Stimulated activated CD4-positive, alpha-beta T cell treated with anti-CD3 and anti-CD28 coated beads, Interleukin-12 subunit alpha, Interleukin-12 subunit beta, amount 100 ng/mL, for 4 hours (primary cell): ENCODE measurements at places on chromosomes 6 and 20.

DNA sequence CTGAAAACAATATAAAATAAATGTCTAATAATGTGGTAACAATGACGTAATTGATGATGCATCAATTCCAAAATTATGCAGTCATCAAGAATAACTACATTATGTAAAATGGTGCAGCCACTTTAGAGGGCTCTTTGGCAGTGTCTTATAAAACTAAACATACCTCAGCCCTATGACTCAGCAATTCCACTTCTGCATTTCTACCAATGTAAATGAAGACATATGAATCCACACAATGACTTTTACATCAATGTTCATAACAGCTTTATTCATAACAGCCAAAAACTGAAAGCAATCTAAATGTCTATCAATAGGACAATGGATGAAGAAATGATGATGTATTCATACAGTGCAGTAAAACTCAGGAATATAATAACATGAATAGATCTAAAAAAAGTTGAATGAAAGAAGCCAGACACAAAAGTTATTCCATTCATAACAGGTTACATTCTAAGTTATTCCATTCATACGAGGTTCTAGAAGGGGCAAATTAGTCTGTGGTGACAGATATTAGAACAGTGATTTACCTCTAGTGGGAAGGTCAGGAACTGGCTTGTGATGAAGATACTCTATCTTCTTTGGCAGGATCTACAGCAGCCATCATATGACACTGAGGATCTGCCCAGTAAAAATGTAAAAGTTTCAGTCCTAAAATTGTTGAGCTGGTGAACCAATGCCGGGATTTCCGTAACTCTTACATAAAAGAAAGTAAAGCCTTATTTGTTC is 396.1 kb downstream of the PLCB1 start:
- DNase-seq: no peak

- DNase-seq: no peak
Measured at GRCh38 chr20:2379511-2380229, 1.0 kb upstream of the TGM6 start.

DNA sequence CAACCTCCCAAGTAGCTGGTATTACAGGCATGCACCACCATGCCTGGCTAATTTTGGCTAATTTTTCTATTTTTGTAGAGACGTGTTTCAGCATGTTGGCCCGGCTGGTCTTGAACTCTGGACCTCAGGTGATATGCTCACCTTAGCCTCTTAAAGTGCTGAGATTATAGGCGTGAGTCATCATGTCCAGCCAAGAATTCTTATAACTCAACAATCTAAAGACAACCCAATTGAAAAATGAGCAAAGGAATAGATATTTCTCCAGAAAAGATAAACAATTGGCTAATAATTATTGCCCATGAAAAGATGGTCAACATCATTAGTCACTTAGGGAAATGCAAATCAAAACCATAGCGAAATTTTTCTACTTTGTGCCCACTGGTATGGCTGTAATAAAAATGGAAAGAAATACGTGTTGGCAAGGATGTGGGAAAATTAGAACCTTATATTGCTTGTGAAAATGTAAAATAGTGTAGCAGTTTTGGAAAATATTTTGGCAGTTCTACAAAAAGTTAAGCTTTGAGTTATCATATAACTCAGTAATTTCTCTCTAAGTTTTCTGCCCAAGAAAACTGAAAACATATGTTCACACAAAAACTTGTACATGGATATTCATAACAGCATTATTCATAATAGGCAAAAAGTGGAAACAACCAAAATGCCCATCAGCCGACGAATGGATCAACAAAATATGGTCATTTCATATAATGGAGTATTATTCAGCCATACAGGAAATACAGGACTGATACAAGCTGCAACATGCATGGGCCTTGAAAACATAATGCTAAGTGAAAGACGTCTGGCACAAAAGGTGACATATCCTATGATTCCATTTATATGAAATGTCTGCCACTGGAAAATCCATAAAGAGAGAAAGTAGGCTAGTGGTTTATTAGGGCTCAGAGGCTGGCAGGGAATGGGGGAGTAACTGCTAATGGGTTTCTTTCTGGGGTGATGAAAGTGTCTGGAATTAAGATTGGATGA is 87.8 kb downstream of the UTRN start:
- DNase-seq: no peak

DNA sequence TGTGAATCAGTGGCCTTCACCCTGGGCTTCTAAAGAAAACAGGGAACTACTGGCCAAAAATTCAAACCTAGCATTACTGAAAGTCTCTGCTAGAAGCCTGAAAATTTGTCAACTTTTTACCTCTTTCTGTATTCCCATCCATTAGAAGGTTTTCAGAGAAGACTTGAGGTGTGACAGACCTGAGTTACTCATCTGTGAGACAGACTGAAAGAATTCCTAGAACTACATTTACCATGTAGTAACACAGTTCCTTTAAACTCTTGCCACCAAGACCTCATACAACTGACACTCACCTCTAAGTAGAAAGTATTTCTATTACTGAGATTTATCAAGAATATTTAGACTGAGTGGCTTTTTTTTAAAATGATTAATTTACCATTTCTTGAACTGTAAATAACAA is 4.5 kb downstream of the DPM1 start:
- DNase-seq: no peak

- DNase-seq: no peak
Measured at GRCh38 chr6:55443238-55444134, 116.2 kb downstream of the GFRAL start.

DNA sequence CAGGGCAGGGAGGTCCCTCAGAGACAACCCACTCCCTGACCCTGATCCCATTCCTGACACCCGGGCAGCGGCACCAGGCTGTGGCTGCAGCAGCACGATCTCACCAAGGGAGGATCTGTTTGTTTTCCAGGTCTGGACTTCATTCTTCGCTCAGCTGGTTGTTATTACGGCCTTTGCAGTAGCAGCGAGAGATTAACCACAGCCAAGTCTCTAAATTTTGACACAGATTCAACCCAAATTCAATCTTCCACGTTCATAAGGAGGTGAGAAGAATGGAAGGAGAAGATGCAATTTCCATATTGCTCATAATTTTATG is 91.1 kb upstream of the THBS2 start:
- DNase-seq: no peak

GRCh38 chr6:155450240-155450581 is 5.4 kb downstream of the NOX3 start:
- no peak for DNase-seq

DNA sequence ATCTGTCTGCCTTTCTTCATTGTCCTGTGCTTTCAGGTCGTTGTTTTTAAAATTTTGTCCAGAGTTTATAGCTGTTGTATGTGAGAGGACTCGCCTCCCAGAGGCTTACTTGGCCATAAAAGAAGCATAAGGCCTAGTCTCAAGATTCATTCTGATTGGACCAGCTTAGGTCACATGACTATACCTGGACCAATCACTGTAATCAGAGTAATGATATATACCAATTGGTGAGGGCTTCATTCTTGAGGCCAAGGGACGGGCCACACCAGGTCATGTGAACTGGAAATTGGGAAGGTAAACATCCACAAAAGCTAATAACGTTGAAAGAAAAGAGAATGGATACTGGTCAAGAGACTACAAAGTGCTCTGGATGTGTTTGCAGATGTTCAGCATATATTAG is 141.4 kb upstream of the SULF2 start:
- no peak for DNase-seq

DNA sequence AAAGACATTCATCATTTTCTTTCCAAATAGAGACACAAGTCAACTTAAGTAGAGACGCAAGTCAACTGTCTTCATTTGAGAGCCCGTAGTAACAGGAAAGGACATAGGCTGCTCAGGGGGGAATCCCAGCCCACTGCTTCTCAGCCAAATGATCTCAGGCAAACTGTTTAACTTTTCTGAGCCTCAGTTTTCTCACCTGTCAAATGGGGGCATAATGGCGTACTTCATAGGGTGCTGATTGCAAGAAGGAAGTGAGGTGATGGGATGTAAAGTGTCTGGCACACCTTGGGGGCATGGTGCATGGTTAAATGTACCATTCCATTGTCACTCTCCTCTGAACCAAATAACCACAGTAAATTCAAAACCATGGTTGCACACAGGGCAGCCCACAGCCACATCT is 96.5 kb downstream of the EYA2 start:
- DNase-seq: no peak

- DNase-seq: no peak
Measured at GRCh38 chr6:117495425-117495824, 13.0 kb downstream of the DCBLD1 start.

DNA sequence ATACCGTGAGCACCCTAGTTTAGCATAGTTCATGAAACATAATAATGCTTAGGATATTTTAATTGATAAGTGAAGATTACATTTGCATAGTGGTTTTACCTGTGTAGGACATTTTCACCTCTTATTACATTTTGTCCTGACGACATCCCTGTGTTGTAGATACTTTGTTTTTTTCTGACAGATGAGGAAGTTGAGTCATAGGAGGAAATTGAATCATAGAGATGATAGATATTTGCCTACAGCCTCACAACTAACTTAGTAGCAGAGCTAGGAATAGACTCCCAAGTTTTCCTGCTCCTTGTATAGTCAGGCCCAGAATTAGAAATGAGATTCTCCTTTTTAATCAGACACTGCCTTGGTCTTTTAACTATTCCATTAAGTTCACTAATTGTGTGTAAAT is 100.5 kb upstream of the SUPT3H start:
- no peak for DNase-seq

- no peak for DNase-seq
Measured at GRCh38 chr6:40456390-40457013, 130.7 kb downstream of the LRFN2 start.

- DNase-seq: no peak
Measured at GRCh38 chr6:2850538-2851113, 9.0 kb upstream of the SERPINB1 start.

GRCh38 chr6:73984571-73985210 is 288.7 kb downstream of the CD109 start:
- no peak for DNase-seq

DNA sequence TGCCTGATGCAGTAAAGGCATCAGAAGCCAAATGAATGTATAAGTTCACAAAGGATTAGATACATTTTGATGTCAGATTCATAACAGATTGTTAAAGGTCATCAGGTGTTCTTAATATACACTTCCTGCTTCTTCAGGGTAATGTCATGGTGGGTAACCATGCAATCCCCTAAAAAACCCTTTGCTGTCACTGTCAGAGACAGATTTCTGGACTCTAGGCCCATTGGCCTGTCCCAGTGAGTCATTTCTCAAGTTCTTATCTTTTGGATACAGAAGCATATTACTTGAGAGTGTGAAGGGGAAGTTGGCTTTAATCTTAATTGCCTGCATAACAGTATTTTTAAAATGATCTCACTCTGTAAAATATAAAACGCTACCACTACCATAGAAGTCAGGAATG is 895.6 kb upstream of the MAP3K7 start:
- DNase-seq: no peak

GRCh38 chr20:32972181-32973076 is 31.8 kb downstream of the SUN5 start:
- DNase-seq: peak; percentile 65

- no peak for DNase-seq
Measured at GRCh38 chr20:24207803-24208300, 219.3 kb upstream of the GGTLC1 start.

GRCh38 chr6:114785235-114786127 is 442.7 kb upstream of the HS3ST5 start:
- no peak for DNase-seq

- no peak for DNase-seq
Measured at GRCh38 chr6:22421198-22421597, 124.4 kb upstream of the PRL start.

- no peak for DNase-seq
Measured at GRCh38 chr6:158332237-158332636, 20.0 kb downstream of the TULP4 start.

GRCh38 chr6:80003826-80004172 is 650 bp upstream of the TTK start:
- peak; percentile 6 for DNase-seq

DNA sequence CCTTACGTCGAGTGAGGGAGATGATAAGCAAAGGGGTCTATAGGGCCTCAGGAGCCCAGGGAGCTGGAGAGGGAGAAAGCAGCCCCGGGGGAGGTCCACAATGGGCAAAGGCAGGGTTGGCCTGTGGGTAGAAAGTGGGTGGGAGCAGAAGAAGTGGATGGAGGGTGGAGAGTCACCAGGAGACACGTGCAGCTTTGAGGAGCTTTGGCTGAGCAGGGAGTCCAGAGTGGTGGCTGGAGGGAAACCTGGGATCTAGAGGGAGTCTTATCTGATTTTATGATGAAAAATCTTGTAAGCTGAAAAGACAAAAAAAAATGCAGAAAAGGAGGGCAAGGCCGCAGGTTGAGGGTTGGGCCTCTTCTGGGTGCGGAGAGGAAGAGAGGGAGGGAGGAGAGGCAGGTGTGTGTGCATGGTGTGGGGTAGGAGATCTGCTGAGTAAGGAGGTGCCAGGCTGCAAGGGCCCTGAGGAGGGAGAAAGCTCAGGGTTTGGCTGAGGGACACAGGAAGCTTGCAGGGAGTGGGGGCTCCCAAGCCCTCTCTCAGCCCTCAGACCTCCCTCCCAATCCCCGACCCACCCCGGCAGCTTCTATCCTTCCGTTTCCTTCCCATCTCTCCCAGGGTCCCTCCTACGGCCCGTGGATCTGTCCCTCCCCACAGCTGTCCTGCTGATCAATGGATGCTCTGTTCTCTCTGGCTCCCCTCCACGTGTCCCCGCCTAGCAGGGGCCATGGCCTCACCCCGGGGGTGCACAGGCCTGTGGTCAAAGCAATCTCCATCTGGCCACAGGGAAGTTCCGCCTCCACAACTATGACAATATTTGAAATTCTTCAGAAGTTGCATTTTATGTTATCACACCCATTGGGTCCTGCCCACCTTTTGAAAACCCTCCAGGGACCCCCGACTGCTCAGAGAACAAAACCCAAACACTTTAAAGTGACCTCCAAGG is 17.1 kb upstream of the BPI start:
- no peak for DNase-seq

GRCh38 chr20:23284009-23284408 is 66.6 kb upstream of the NXT1 start:
- DNase-seq: no peak

- no peak for DNase-seq
Measured at GRCh38 chr20:50186987-50187402, 3.6 kb upstream of the CEBPB start.

DNA sequence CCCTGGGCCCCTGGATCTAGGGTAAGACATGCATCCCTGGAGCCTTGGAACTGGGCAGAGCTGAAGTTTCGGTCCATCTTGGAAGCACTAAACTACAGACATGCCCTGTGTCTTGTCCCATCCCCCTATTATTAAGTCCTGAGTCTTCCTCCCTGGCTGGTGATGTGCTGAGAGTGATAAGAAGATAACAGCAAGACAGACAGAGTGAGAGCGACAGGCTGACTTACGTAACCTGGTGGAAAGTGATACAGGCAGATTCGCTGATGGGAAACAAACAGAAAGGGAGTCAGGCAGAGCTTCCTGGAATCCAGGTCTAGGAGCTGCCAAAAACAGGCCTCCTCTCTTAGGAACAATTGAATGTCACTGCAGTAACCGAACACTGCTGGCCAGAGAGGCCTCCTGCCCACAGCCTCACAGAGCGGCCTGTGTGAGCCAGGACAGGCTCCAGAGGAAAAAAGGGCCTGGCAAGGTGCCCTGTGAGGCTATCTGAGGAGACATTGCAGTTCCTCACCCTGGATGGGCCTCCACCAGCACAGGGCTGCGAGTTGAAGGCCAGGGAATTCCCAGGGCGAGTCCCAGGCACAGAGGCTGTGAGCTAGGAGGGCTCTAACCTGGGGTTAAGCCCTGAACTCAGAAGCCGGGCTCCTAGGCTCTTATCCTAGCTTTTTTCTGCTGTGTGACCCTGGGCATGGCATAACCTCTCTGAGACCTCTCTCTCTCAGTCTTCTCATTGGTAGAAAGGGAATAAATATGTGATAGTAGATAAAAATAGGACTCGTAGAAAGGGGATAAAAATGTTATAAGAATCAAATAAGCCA is 34.2 kb upstream of the B4GALT5 start:
- no peak for DNase-seq

- DNase-seq: no peak
Measured at GRCh38 chr6:33915134-33915533, 111.3 kb upstream of the MLN start.
